Endodermal cell (in vitro differentiated cells): ENCODE measurements at places on chromosomes 5 and 9. TPM values are rescaled to one million over a fixed set of nuclear protein-coding genes. Genes with fewer than 3 reads are reported as not detected.

DNA sequence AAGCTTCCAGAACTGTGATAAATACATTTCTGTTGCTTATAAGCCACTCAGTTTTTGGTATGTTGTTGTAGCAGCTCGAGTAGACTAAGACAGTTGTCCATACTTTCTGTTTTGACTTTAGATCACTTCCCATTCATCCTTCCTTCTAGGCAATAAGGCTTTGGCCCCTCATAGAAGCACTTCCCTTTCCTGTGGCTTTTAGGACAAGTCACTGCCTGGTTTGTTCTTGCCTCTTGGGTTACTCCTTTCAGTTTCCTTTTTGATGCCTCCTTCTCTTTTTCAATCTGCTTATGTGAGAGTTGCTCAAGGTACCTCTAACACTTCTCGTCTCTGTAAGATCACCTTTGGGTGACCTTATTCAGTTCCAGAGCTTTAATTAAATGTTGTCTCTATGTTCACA is 72.4 kb upstream of the NTRK2 start:
- H3K27ac ChIP-seq = no peak overlapping the region
- no peaks in the 10 kb centered on the region for H3K36me3 ChIP-seq
- peaks cover 10% of the 10 kb centered on the region for H3K27me3 ChIP-seq
- H3K4me3 ChIP-seq = no peak overlapping the region

GRCh38 chr5:69502367-69502766 is 9.8 kb downstream of the OCLN start:
- H3K36me3 ChIP-seq = peaks cover 29% of the 10 kb centered on the region
- H3K27ac ChIP-seq = no peak overlapping the region
- H3K4me1 ChIP-seq = peaks cover 7% of the 10 kb centered on the region
- no peak overlapping the region for H3K4me3 ChIP-seq

DNA sequence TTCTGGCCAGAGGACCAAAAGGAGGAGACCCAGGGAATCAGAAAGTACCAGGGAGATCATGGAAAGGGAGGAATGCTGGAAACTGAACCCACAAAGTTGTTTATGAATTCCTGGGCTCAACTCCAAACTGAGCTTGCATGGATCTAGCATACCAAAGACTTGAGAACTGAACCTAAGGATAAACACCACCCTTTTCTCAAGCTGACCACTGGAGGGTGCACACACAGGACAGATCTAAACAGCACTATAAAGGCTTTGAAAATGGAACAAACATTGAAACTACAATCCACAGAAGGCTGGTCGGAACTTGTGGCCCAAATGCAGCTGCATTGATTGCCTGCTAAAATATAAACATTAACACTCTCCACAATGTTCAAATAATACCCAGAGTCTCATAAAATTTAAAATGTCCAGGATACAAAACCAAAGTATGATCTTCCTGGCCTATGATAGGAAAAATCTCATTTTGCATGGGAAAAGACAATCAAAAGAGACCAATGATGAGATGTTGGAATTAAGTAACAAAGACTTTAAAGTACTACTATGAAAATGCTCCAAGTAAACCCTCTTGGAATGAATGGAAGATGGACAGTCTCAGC is 15.6 kb upstream of the IRF1 start:
- H3K4me3 ChIP-seq = no peak overlapping the region
- no peaks in the 10 kb centered on the region for H3K36me3 ChIP-seq
- H3K27ac ChIP-seq = no peak overlapping the region
- no peak for DNase-seq

DNA sequence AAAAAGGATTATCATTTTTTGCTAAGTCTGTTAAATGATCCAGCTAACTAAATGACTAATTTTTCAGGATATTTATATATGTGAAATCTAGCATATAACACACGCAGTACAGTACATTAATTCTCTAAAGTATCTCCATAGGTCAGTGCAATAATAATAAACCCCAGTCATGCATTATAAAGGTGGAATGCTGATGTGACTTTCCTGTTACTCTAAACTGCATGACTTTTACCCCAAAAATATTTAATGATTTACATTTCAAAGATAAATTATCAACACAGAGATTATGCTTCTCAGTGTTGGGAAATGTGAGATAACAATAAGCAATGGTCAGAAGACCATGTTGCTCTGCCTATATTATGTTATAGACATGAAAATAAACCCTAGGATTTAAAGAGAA is 34.1 kb upstream of the PAM start:
- H3K27ac ChIP-seq = no peak overlapping the region
- H3K27me3 ChIP-seq = no peaks in the 10 kb centered on the region
- no peaks in the 10 kb centered on the region for H3K36me3 ChIP-seq

DNA sequence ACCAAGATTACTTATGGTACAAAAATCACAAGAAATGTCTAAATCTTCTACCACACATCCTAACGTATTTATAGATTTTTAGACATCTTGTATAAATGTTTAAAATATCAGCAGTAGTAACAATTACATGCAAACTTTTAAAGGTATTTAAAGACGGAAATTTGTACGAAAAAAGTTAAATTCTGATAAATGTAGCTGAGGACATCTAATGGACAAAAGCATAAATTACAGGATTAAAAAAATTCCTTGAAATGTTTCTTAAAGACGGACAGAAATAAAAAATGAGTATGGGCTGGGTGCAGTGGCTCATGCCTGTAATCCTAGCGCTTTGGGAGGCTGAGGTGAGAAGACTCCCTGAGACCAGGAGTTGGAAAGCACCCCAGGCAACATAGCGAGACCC is 15.8 kb downstream of the ERCC8 start:
- H3K4me1 ChIP-seq = no peaks in the 10 kb centered on the region
- H3K27me3 ChIP-seq = no peaks in the 10 kb centered on the region
- H3K36me3 ChIP-seq = peaks cover 28% of the 10 kb centered on the region
- H3K27ac ChIP-seq = no peak overlapping the region

DNA sequence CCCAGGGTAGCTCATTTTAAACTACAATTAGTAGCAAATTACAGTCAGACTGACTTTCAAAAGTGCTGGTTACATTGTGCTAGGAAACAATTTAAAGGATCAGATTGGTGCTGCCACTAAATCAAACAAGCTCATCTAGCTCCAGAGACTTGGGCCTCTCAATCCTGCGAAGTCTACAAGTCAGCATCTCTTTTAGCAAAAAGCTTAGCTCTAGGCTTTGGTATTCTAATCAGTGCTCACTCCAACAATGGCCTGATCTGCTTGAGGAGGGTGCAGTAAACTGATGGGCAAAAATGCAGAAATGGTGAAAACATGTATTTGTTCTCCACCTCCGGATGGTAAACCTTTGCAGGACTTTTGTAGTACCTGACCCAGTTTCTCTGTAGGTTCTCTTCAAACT is 47.0 kb upstream of the SEMA6A start:
- H3K36me3 ChIP-seq = no peaks in the 10 kb centered on the region
- no peak for DNase-seq
- H3K4me1 ChIP-seq = no peaks in the 10 kb centered on the region
- H3K27me3 ChIP-seq = no peaks in the 10 kb centered on the region

GRCh38 chr5:60148366-60148765 is 254.8 kb upstream of the PDE4D start:
- no peak for DNase-seq
- H3K4me1 ChIP-seq = no peaks in the 10 kb centered on the region
- no peak overlapping the region for H3K4me3 ChIP-seq
- H3K27me3 ChIP-seq = no peaks in the 10 kb centered on the region

DNA sequence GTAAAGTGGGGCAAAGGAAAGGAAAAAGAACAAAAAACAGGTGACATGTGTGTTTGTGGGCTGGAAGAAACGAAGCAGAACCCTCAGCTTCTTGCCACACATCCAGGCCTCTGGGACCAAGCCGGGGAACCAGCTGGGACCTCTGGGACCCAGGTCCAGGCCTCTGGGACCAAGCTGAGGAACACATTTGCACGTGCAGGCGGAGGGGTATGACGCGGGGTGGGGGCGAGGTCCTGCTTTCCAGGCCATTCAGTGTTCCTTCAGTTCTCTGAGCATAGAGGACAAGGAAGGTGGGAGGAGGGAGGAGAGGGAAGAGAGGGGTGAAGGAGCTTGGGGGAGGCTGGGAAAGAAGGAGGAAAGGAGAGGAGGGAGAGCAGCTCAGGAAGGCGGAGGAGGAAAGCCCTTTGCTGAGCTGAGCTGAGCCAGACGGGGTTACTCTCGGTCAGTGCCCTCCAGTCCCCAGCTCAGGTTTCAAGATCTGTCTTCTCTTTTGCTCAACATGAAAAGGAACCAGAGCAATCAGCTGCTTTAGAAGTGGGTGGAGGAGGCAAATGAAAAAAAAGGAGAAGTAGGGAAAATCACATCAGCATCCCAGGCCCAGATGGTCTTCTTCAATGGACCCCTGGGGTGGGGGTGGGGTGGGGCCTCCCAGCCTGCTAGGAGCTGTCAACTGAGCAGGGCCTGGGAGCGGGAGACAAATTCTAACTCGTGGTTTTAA is 59.1 kb downstream of the ABCA1 start:
- no peak overlapping the region for H3K4me3 ChIP-seq
- no peak overlapping the region for H3K27ac ChIP-seq
- H3K4me1 ChIP-seq = no peaks in the 10 kb centered on the region
- DNase-seq = peak; percentile 80

- peak overlapping the region; percentile 44 for H3K27ac ChIP-seq
- no peaks in the 10 kb centered on the region for H3K36me3 ChIP-seq
- no peak overlapping the region for H3K4me3 ChIP-seq
- no peak for DNase-seq
- peaks cover 9% of the 10 kb centered on the region for H3K4me1 ChIP-seq
- no peaks in the 10 kb centered on the region for H3K27me3 ChIP-seq
Measured at GRCh38 chr5:173301695-173302545, 26.3 kb downstream of the STC2 start.

DNA sequence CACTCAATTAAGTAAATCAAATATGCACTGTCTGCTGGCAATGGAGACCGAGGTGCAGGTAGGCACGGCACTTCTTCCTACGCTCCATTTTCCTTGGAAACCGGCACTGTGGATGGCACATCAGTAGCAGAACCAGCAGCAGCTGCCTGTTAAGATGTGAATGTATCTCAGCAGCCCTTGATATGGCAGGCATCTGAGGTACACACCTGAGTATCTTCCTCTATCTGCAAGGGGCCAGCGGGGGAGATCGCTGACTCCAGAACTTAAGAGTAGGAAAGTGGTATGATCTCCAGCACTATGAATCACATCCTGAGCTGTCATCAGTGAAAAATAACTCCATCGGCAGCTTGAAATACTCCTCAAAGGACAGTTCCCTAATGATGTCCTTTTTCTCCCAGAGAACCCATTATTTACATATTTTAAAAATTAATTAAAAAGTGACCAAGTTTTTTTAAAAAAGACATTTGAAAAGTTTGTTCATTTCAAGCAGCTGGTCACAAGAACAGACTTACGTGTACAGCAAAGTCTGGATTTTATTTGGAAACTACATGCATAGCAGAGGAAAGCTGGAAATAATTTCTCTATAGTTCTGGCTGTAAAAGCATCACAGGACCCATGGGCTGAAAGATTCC is 97.1 kb downstream of the ADAMTS12 start:
- H3K27ac ChIP-seq = no peak overlapping the region
- no peaks in the 10 kb centered on the region for H3K27me3 ChIP-seq

DNA sequence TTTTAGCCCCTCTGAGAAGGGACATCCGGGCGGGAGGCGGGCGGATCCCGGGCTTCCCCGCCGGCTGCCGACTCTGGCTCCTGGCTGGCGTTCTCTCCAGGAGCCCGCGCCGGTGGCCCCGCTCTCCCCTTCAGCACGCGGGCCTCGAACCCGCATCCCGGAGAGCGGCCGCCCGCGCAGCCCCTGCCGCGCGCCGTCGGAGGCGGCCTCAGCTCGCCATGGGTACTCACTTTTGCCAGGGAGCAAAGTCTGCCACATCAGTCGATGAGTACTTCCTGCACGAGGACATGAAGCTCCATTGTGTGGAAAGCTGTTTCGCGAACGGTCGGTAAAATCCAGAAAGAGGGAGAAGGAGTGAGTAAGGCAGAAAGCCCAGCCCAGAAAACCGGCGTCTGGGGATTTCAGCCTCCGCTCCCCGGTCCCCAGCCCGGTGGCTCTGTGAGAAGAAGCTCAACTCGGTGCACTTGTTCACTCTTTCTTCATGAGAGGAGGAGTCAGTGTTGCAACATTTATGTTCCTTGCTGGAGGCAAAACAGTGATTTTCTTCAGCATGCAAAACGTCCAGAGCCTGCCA is at the start of gene PRLR:
Gene PRLR, minus strand, starts transcription at position 450 of the 574 bp plus-strand sequence. CDS start 140,867 bp downstream, outside the sequence.
- peak within 1 kb of the TSS; percentile 87 for H3K4me3 ChIP-seq
- DNase-seq = peak; percentile 73
- H3K27ac ChIP-seq = peak within 1 kb of the TSS; percentile 18
- H3K36me3 ChIP-seq = no peaks in the 10 kb centered on the region
- no peaks in the 10 kb centered on the region for H3K27me3 ChIP-seq
- H3K4me1 ChIP-seq = peaks cover 8% of the 10 kb centered on the region

GRCh38 chr5:126263591-126264184 is 159.5 kb upstream of the GRAMD2B start:
- H3K4me3 ChIP-seq = no peak overlapping the region
- no peaks in the 10 kb centered on the region for H3K27me3 ChIP-seq
- H3K27ac ChIP-seq = no peak overlapping the region
- no peak for DNase-seq

- H3K4me3 ChIP-seq = no peak overlapping the region
- peaks cover 52% of the 10 kb centered on the region for H3K27me3 ChIP-seq
- no peaks in the 10 kb centered on the region for H3K36me3 ChIP-seq
- peak; percentile 93 for DNase-seq
- no peak overlapping the region for H3K27ac ChIP-seq
- peaks cover 9% of the 10 kb centered on the region for H3K4me1 ChIP-seq
Measured at GRCh38 chr9:136629879-136630661, 32.6 kb upstream of the EGFL7 start.

DNA sequence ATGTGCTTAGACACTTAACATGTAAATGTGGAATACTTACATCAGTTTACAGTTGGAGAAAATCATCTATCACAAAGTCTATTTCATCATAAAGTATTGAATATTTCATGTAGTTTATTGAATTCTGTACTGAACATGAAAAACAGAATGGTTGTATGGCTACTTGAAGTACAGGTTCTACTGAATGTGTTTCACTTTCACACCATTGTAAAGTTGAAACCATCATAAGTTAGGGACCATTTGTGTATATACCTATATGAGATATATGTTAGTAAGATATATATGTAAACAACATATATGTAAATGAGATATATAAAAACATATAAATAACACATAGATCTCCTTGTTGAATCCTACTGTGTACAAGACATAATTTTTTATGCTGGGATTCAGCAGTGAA is 63.0 kb upstream of the TAF11L2 start:
- no peak for DNase-seq
- no peak overlapping the region for H3K27ac ChIP-seq
- no peaks in the 10 kb centered on the region for H3K27me3 ChIP-seq
- H3K36me3 ChIP-seq = no peaks in the 10 kb centered on the region
- peaks cover 3% of the 10 kb centered on the region for H3K4me1 ChIP-seq
- H3K4me3 ChIP-seq = no peak overlapping the region

GRCh38 chr9:115494393-115494792 is 376.4 kb upstream of the TNC start:
- DNase-seq = no peak
- no peak overlapping the region for H3K4me3 ChIP-seq
- H3K27me3 ChIP-seq = peaks cover 49% of the 10 kb centered on the region
- peaks cover 3% of the 10 kb centered on the region for H3K4me1 ChIP-seq

GRCh38 chr5:128252196-128252595 is 168.6 kb downstream of the SLC12A2 start:
- H3K4me3 ChIP-seq = no peak overlapping the region
- no peaks in the 10 kb centered on the region for H3K4me1 ChIP-seq
- H3K27me3 ChIP-seq = no peaks in the 10 kb centered on the region

The INSYN2B gene
- total RNA-seq = not detected in 2 replicates

The ZDHHC11 gene
- total RNA-seq = 16.5 and 28.9 TPM in 2 replicates
